ENCODE measurements at places on chromosomes 6 and 20.

- DNase-seq: no peak
Observed at GRCh38 chr6:105213272-105213671, 33.5 kb upstream of the POPDC3 start.

DNA sequence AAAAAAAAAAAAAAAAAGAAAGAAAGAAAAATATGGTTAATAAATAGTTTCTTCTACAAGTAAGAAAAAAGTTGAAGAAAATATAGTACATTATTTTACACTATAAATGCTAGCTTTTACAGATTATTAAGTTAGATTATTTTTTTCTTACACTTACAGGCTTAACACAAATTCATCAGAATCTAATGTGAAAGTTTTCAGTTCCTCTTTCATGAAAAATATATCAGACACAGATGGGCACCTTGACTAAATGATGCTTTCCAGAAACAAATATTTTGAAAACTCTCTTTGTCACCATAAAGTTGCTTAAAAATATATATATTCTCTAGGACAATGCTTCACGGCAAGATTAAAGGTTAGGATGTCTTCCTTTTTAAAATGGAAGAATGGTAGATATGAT is 321.8 kb upstream of the HSF2 start:
- no peak for DNase-seq

DNA sequence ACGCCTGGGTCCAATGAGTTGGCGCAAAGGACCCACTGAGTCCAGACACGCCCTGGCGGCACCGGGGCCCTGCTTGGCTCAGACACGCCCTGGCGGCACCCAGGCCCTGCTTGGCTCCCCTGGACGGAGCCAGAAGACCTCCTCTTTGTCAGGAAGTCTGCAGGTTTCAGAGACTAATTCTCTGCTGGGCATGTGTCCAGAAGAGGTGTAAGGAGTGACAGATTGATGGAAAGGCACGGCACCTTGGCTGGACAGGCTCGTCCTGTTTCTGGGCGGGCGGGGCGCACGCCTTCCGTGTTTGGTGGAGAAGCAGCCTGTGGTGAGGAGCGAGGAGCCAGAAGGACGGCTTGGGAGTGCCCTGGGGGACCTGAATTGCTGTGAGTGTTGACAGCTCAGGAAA is 23.1 kb upstream of the DACT2 start:
- no peak for DNase-seq

DNA sequence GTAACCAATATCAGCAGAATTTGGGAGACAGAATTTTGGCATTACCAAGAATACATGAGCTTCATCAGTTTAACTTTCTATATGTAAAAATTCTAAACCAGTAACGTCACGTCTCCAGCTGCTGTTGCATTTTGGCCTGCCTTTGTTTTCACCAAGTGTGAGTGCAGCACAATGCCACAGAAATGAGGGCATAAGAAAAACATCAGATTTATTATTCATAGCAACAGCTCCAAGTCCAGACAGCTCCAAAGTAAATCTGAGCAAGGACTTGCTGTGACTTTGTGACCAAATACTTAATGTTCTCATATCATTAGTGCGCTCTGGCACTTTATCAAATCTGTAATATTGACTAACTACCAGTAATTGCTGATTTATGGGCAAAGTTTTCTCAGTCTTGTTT is 11.0 kb upstream of the FBXL4 start:
- DNase-seq: no peak

DNA sequence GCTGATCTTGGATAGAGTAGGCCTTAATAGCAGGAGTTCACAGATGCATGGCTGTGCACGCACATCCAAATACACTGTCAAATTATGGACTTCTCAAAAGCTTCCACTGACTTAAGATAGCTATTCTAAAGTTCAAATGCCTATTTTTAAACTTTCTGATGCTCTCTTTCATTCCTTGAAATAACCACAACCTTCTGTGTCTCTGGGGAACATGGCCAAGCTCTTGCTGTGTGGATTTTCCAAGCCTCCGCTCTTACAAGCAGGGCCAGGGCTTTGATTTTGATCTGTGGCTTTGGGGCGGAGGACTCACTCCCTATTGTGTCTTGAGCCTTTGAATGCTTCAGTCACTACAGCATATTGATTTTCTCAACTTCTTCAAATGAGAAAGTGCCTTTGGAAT is 35.7 kb upstream of the SNRPB2 start:
- DNase-seq: no peak

DNA sequence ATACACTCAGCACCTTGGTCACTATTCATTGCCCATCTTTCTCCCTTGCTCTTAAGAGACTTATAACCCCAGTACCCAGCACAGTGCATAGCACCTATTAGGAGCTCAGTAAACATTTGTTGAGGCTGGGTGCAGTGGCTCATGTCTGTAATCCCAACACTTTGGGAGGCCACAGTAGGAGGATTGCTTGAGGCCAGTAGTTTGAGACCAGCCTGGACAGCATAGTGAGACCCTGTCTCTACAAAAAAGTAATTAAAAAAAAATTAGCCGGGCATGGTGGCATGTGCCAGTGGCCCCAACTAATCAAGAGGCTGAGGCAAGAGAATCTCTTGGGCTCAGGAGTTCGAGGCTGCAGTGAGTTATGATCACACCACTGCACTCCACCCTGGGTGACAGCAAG is 8.2 kb upstream of the EIF2S2 start:
- DNase-seq: no peak

GRCh38 chr6:35230950-35231349 is 17.2 kb downstream of the SCUBE3 start:
- no peak for DNase-seq

GRCh38 chr6:52574709-52575501 is 2.0 kb downstream of the TRAM2 start:
- peak; percentile 24 for DNase-seq

- no peak for DNase-seq
Observed at GRCh38 chr6:33318426-33319073, 1.0 kb upstream of the ZBTB22 start.

- no peak for DNase-seq
Observed at GRCh38 chr6:150646228-150646627, 46.5 kb downstream of the PLEKHG1 start.

GRCh38 chr20:2086980-2087377 is 14.6 kb upstream of the STK35 start:
- DNase-seq: no peak

GRCh38 chr6:88882536-88882935 is 80.9 kb downstream of the RNGTT start:
- no peak for DNase-seq

- DNase-seq: no peak
Observed at GRCh38 chr6:156256161-156256560, 521.0 kb upstream of the ARID1B start.

DNA sequence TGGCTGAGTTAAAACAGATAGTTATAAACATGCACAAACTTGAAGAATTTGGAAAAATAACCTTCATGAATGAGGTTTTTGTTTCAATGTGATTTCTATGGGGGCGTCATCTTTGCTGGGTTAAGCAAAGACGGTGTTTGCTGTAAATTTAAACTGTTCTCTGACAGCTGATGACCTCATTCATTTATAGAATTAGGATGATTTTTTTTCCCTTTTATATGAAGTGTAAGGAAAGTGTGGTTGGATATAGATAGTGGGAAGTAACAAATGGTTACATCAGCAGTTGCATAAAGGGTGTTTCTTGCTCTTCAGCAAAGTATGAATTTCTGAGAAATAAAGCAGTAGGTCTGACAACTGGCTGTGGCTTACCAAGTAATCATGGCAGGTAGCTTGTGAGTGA is 137.2 kb upstream of the CENPW start:
- no peak for DNase-seq

- DNase-seq: no peak
Observed at GRCh38 chr20:2122936-2123335, 21.3 kb downstream of the STK35 start.

DNA sequence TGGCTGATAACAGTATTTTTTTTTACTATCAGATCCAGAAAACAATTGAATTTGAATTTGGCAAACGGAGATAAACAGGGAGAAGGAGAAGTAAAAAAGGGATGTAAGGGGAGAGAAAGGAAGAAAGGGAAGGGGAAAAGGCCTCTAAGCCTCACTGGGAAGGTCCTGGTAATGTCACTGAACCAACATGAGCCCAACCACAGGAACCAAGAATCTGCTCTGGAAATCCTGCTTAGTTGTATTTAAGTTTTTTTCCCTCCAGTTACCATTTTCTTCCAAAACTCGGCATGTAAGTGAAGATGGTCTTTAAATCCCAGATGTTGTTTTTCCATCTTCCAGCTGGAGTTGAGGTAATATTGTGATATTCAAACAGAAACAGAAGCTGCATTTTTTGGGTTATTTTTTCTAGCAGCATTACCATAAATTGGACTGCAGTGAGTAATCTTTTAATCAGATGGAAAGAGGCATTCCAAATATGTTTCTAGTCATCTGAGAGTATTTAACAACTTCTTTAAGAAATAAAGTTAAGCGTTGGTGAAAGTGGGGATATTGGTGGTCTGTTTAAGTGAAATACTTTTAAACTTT is 91.1 kb downstream of the TXNDC5 start:
- DNase-seq: no peak

DNA sequence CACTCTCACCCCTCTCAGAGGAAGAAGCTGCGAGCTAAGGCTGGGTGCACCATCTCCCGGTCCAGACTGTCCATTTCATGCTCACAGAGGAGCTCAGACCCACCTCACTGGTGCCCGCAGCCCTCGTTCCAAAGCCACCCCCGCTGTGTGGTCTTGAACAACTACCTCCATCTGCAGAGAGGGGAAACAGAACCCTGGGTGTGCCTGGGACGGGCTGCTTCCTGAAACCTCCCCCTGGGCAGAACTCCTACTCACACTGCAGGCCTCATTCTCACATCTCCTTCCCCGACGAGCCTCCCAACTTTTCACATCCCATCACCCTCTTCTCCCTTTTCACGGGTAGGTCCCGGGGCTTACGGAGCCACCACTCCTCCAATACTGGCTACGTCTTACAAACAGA is 18.1 kb downstream of the PMEPA1 start:
- no peak for DNase-seq

- DNase-seq: peak; percentile 19
Observed at GRCh38 chr6:7108196-7108963, 619 bp downstream of the RREB1 start.

GRCh38 chr6:98980819-98981218 is 33.1 kb upstream of the FBXL4 start:
- DNase-seq: no peak

DNA sequence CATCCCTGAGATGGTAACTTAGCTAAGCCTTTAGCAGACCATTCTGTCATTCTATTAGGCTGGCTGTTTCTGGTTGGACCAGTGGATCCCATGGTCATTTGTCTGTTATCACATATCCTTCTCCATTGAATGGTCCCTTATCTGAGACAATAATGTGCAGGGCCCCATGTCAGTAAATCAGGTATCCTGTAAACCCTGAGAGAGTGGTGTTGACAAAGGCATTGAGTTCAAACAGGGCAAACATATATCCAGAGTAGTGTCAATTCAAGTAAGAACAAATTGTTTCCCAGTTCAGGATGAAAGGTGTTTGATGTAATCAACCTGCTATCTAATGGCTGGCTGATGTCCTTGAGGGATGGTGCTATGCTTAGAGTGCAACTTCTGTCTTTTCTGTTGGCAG is 126.2 kb downstream of the LINC00237 start:
- DNase-seq: no peak

- no peak for DNase-seq
Observed at GRCh38 chr6:24847402-24847801, 48.7 kb upstream of the ARMH2 start.

GRCh38 chr20:17803765-17804164 is 104.0 kb downstream of the BANF2 start:
- DNase-seq: no peak

- DNase-seq: no peak
Observed at GRCh38 chr20:62487561-62488354, 12.0 kb upstream of the GATA5 start.
